RPMI8226 (cell line): ENCODE measurements at places on chromosomes 13 and 19.

DNA sequence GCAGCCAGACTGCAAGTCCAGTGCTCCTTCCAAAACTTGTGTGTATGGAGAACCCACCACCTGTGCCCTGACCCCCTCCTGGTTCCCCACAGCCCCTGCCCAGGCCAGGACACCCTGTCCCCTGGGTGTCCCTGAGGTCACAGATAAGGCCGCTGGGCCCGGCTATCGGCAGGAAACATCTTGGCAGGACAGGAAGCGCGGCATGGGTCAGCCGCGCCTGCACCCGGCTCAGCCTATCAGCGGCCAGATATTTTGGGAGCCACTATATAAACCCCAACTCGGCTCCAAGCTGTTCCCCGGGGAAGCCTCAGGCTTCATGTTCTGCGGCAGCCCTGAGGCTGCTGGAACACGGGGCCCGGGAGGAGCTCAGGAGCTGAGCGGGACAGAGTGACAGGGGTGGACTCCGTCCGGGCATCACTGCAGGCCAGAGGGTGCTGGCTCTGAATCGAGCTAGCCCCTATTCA, 60.8 kb downstream of the AP1M1 start:
- DNase-seq = no peak

GRCh38 chr19:47697863-47698609, 15.2 kb upstream of the EHD2 start:
- peak; percentile 48 for DNase-seq

DNA sequence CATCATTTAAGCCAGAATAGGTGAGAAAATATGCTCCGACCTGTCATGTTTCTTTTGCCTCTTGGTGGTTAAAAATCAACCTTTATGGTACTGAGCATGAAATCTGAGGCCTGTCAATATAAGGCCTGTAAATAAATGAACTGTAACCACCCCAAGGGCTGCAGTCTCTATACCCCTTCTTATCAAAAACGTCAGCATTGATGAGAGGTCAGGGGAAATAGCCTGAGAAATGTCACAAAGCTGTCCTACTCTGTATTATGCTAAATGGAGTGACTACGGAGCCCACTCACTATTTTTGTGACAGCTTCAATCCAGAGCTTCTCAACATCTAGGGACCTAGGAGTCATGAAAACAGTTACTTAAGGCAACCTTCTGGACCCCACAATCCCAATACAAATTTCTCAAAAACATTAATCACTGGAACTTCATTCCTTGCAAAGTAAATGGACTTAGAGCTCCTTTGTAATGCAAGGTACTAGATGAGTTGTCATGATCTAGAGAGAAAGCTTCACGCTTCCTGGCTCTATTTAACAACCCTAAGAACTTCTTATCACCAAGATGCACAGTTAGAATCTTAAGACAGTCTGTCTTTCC, 2.7 kb upstream of the RAP2A start:
- DNase-seq = no peak

- no peak for DNase-seq
These were observed 353.8 kb downstream of the DNAJC15 start for GRCh38 chr13:43377149-43377548.

DNA sequence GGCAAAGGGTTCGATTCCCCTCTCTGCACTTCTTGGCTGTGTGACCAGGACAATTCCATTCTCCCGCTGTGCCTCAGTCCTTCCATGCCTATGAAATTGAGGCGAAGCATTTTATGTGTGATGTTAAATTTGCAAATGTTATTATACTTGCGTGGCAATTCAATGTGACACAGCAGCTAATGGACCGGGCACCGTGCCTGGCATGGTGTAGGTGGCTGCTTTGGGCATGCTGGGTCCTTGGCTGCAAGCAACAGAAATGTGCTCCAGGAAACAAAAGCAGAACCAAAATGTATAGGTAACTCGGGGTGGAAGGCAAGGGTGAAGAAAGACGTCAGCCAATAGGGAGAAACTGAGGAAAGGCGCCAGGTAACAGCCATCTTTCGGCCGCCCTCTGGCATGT, 37.1 kb downstream of the TINCR start:
- no peak for DNase-seq

DNA sequence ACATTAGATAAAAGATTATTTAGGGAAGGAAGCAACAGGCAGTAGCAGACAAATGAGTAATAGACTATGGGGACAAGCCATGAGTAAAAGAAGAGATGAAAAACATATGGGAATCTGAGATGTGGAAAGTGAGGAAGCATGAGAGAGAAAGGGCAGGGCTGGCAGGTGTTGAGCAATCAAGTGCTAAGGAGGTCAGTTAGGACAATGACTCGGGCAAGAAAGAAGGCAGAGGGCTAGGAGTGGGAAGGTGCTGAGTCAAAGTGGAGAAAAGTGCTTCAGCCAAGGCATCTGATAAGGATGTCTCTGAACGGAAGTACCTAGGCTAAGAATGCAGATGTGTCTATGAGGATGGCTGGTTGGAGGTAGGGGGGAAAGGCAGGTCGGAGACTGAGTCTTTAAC, 291.9 kb upstream of the HTR2A start:
- no peak for DNase-seq

GRCh38 chr13:99270518-99270917, 12.3 kb upstream of the GPR18 start:
- no peak for DNase-seq

GRCh38 chr13:93686399-93686798, 459.8 kb downstream of the GPC6 start:
- DNase-seq = no peak

GRCh38 chr19:19487950-19488874, 27.1 kb downstream of the TSSK6 start:
- DNase-seq = no peak

DNA sequence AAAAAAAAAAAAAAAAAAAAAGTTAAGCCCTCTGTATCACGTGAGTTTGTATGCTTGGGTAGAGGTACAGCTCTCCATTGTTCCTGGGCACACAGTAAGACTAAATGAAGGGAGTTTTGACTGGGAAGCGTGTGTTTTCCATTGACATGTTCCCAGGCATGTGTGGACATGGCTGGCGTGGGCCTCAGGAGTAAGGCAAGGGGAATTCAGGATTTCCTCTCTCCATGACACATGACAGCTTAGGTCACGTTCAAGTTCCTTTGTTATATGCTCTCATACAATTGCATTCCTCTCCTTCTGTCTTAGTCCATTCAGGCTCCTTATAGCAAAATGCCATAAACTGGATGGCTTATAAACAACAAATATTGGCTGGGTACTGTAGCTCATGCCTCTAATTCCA, 17.1 kb upstream of the MAP3K10 start:
- DNase-seq = no peak

DNA sequence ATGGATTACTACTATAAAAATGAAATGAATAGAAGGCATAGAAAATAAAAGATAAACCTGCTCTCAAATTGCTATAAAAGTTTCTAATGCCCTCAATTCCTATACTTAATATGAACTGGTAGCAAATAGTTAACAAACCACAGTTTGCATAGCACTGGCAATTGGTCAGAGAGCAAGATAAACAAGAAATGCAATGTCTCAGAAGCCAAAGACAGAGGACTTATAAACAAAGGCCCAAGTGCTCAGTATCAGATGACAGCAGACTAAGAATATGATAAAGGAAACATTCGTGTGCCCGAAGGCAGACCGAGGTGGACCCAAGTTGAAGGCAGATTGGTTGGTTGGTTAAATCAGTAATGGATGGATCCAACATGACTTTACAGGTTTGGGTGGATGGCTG, 50.6 kb downstream of the IPO5 start:
- DNase-seq = no peak

DNA sequence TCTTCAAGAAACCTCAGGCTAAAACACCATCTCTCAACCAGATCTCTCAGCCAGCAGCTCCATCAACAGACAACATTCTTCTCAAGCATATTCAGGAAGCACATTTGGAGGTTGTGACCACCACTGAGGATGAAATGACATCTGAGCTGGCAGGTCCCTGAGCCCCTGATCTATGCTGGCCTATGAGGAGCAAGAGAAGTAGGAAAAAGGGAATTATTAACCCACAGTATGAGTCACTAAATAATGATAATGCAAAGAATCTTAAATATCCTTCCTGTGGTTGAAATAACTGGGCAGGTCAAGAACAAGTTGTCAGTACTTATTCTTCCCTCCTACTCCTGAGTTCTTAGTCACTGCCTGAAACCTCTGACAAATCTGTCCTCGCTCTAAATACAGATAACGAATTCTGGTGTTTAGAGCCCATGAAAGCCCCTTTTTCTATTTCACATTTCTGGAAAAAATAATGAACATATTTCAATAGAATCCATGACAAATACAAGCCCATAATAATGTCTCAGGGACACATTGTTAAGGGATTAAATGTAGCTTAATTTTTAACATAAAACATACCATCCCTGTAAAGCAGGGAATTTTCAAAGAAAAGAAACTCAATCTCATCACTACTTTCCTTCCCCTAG, 225.8 kb upstream of the IRS2 start:
- no peak for DNase-seq

DNA sequence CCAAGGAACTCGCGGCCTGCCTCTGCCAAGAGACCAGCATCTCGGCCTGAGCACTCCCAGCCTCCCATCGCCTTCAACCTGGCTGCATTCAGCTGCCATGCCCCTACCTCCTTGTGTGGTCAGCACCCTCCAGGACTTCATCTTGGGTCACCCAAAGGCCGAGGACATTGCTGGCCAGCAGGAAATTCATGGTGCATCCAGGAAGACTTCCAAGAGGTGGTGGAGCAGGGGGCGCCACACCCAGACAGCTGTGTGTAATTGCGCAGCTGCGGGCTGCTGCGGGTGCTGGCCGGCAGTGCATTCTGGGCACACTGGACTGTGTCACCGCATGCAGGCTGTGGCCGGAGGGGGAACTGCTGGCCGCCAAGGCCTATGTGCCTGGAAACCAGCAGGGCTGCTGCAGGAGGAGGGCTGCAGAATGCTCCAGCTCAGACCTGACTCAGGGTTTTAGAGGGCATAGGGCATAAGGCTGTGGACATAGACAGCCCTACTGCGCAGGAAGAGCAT, 164.3 kb upstream of the TUBA3C start:
- no peak for DNase-seq

GRCh38 chr19:3243819-3244700, 19.6 kb downstream of the CELF5 start:
- peak; percentile 82 for DNase-seq

DNA sequence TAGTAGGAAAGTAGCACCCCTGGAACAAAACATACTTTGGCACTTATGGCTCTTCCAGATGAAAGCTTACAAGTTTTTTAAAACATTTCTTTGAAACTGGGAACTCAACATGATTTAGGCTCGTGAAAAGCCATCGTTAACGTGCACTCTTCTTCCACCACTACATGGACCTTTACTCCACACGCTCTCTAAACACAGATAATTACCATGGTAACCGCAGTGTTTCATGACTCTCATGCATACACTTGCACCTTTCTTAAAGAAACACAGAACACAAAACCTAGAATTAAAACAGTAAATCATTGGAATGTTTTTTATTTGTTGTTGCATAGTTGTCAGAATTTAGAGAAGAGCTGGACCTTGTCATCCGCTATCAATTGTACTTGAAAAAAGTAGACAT, 154.3 kb downstream of the FGF9 start:
- DNase-seq = no peak

DNA sequence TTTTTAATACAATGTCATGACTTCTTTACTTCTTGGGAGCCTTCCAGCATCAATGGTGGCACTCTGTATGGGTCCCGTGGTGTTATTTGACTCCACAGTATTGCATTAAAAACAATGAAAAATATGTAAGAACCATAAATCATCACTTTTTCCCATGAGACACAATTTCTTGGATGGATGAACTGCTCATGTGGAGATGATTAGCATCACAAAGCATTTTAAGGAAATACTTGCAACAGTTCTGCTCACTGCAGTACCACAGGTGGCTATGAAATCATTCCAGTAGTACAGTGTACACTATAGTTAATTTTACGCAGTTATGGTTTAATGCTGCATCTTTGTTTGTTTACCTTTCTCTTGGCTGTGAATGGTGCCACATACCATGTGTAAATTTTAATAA, 37.2 kb upstream of the C1QTNF9B start:
- DNase-seq = no peak

GRCh38 chr19:43414554-43414953, at the start of gene TEX101:
Gene TEX101 (plus strand): TSS chr19:43414890. CDS start chr19:43415920, 1,030 bp downstream.
- no peak for DNase-seq

DNA sequence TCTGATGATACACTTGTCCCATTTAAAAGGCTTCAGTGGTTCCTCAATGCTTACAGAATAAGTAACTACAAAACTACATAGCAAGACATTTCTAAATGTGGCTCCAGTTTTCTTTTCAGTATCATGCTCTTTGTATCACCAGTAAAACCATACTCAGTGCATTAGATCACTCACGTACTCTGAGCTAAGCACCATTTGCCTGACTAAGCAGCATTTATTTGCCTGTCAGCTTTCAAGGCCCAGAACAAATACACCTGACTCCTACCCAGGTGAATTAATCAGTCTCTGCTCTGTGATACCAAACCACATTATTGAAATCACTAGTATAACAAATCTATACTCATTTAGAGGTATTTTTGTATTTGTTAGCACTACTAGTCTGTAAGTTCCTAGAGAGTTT, 47.4 kb upstream of the PCDH20 start:
- no peak for DNase-seq

DNA sequence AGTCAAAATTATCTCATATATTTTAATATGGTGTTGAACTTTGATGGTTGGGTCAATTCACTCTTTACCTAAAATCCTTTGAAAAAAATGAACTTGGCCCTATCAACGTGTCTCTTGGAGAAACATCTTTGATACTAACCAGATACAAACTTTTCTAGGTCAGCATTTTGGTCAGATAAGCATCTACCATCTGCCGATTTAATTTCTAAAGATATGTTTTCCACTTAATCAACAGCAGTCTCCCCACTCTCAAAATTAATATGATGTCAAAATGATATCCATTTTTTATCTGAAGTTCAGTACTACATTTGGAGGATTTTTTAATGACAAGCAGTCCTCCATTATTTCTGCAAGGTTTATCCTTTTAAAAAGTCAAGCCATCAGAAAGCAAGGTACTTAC, 288.8 kb downstream of the DIAPH3 start:
- DNase-seq = no peak

GRCh38 chr19:12841094-12841493, 2.8 kb downstream of the MAST1 start:
- DNase-seq = peak; percentile 0

DNA sequence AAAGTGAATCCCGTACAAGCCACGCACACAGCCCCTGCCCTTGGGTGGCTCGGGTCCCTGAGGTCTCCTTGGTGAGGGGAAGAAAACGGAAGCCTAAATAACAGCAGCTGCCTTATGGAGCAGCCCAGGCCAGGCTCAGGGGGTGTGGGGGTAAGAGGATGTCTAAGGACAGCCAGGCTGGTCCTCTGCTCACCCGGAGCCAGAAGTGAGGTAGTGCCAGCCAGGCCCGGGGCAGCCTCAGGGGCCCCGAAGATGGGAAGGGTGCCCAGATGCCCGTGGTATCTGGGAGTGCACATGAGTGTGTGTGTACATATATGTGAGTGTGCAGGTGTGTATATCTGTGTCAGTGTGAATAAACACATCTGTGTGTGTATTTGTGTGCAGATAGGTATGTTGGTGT, 38.4 kb upstream of the PEPD start:
- DNase-seq = no peak

- DNase-seq = no peak
These were observed 123.7 kb upstream of the FBXL3 start for GRCh38 chr13:77150651-77151050.
